Stimulated activated CD4-positive, alpha-beta T cell treated with anti-CD3 and anti-CD28 coated beads, Interleukin-1b, Interleukin-23, amount 100 ng/mL, for 1 hour (primary cell): ENCODE measurements at places on chromosomes 3 and 15.

DNA sequence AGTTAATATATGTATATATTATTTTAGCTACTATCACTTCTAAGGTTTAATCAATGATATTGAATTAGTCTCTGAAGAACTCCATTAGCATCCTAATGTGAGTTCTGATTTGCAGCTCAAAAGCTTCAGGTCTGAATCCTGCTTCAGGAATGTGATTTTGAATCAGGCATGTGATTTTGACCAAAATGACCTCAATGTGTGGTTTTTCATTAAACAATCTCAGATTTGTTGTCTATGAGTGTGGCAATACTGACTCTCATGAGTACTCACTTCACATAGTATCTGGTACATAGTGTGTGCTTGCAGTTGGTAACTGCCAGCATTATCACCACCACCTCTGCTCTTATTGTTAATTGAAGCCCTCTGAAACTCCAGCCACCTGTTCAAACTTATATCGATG lies 251.0 kb downstream of the KCNH8 start:
- no peak for DNase-seq

- no peak for DNase-seq
Observed at GRCh38 chr15:40366457-40367370, 8.7 kb downstream of the DISP2 start.

- DNase-seq, result no peak
Observed at GRCh38 chr3:106104078-106104477, 235.3 kb upstream of the CBLB start.

- DNase-seq, result no peak
Observed at GRCh38 chr15:67838789-67839332, 984 bp downstream of the RNU6-1 start.
